ENCODE measurements at places on chromosomes 16 and 17. TPM values are rescaled to one million over a fixed set of nuclear protein-coding genes. Genes with fewer than 3 reads are reported as not detected.

GNG13 gene
- total RNA-seq: not detected

TAC4 gene
- total RNA-seq: not detected

SDK2 gene
- 3.3 TPM for total RNA-seq

DNA sequence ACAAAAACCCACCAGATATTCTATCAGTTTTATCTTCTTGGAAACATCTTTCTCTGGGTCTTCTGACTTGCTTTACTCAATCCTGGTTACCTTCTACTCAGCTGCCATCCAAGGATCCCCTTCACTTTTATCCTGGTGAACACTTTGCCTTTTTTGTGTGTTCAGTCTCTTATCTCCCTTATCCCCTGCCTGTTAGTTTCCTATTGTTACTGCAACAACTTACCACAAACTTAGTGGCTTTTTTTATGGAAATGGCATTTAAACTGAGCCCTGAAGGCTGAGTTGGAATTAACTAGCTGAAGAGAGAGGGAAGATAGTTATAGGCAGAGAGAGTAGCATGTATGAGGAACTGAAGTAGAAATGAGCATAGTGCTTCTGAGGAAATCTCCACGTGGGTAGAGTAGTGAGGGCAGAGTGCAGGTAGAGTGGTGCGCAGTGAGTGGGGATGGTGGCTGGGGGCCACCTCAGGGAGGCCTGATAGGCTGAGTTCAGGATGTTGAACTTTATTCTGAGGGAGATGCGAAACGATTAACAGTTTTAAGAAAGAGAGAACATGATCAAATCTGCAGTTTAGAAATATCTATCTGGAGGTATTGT, 26.3 kb downstream of the TANGO6 start:
- DNase-seq: no peak

- DNase-seq: no peak
Measured at GRCh38 chr17:31394544-31394943, 3.1 kb downstream of the RAB11FIP4 start.

DNA sequence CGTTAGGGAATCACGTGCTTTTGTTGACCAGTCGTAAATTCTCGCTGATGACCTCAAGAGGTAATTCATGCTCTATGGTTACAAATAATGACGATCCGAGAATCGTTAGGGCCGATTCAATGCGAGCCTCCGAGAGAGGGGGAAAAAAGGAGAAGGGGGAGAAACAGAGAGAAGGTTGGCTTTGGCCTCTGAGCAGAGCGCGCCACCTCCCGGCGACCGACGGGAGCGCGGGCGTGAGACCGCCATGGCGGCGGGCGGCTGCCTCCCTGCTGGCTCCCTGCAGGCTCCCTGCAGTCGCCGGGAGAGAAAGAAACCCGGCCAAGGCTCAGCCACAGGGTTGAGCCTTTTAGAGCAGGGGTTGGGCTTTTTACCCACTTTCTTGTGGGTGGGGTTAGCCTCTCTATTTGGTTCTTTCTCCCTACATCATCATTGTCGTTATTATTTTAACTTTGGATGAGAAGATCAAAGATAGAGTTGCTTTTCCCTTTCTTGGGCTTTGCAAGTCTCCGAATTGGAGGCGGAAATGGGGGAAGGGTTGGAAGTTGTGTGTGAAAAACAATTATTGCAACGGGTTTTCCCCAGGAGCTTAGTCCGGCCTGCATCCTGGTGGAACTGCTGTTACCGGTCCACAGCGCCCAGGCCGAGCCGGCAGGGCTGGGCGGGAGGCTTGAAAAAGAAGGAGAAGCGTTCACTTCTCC, 410 bp upstream of the HOXB5 start:
- peak; percentile 90 for DNase-seq

DNA sequence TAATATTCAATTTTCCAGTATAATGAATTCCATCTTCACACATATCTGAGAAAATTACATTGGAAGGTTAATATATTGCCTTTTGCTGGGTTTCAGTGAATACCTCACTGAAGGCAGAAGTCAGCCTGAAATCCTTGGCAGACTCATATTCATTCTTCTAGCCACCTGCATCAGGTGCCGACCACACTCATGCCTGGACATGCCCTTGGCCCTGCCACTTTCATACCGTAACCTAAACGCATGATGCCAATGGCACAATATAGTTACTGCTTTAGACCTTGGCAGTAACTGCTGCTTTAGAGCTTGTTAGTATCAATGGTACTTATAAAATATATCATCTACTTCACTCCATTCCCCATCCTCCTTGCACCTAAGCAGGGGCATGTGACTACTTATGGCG, 817.6 kb upstream of the CDH8 start:
- no peak for DNase-seq

DNA sequence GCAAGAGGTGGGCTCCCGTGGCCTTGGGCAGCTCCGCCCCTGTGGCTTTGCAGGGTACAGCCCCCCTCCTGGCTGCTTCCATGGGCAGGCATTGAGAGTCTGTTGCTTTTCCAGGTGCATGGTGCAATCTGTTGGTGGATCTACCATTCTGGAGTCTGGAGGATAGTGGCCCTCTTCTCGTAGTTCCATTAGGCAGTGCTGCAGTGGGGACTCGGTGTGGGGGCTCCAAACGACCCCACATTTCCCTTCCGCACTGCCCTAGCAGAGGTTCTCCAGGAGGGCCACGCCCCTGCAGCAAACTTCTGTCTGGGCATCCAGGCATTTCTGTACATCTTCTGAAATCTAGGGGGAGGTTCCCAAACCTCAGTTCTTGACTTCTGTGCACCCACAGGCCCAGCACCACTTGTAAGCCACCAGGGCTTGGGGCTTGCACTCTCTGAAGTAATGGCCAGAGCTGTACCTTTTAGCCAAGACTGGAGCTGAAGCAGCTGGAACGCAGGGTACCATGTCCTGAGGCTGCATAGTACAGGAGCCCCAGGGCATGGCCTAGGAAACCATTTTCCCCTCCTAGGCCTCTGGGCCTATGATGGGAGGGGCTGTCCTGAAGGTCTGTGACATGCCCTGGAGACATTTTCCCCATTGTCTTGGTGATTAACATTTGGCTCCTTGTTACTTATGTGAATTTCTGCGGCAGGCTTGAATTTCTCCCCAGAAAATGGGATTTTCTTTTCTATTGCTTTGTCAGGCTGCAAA, 6.0 kb downstream of the PRKAR1A start:
- no peak for DNase-seq

GRCh38 chr17:39081851-39082250, 69.6 kb downstream of the PLXDC1 start:
- DNase-seq: no peak

- no peak for DNase-seq
Measured at GRCh38 chr16:65323655-65324237, 201.9 kb upstream of the CDH11 start.

- DNase-seq: no peak
Measured at GRCh38 chr17:2274414-2274813, 29.2 kb downstream of the SMG6 start.

DNA sequence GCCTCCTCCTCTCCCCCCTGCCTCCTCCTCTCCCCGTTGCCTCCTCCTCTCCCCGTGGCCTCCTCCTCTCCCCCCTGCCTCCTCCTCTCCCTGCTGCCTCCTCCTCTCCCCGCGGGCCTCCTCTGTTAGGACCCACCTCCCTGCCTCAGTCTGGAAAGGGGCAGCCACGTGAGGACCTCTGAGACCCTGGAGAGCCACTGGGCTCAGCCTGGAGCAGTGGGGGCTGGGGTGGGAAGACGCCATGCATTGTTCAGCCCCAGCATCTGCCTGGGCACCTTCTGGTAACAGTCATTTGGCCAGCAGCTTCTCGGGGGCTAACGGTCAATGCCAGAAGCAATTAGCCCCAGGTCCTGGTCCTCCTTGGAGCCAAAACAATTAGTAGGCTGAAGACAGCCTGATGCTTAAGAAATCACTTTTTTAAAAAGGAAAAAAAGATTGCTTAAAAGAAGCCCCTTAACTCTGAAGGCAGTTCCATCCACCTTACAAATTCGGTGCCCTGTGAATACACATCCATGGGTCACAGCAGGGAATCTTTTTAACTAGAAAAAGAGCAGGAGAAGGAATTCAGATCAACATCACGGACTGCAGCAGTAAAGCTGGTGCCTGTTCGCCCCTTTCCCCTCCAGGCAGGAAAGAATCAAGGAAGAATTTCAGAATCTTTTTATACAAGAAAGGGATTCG, 29.8 kb downstream of the NXN start:
- DNase-seq: no peak

DNA sequence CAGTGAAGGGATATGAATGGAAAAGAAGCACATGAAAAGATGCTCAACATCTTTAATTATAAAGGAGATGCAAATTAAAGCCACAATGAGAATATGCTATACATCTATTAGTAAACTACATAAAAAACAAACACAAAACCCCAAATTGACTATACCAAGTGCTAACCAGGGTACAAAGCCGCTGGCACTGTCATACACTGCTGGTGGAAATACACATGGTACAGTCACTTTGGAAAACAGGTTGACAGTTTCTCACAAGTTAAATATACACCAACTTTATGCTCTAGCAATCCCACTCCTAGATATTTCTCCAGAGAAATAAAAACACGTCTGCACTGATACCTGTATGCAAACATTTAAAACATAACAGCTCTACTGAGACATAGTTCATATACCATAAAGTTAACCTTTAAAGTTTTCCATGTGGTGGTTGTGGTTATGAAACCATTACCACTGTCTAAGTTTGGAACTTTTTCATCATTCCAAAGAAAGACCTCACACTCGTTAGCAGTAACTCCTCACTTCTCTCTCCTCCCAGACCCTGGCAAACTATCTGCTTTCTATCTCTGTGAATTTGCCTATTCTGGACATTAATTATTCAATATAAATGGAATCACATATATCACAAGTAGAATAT, 42.7 kb downstream of the ADGRG5 start:
- DNase-seq: no peak

- DNase-seq: no peak
Measured at GRCh38 chr17:62763891-62764600, 44.1 kb downstream of the MARCHF10 start.

GRCh38 chr16:69633375-69633774, 67.6 kb downstream of the NFAT5 start:
- no peak for DNase-seq

- no peak for DNase-seq
Measured at GRCh38 chr16:66382171-66382965, 15.9 kb downstream of the CDH5 start.

DNA sequence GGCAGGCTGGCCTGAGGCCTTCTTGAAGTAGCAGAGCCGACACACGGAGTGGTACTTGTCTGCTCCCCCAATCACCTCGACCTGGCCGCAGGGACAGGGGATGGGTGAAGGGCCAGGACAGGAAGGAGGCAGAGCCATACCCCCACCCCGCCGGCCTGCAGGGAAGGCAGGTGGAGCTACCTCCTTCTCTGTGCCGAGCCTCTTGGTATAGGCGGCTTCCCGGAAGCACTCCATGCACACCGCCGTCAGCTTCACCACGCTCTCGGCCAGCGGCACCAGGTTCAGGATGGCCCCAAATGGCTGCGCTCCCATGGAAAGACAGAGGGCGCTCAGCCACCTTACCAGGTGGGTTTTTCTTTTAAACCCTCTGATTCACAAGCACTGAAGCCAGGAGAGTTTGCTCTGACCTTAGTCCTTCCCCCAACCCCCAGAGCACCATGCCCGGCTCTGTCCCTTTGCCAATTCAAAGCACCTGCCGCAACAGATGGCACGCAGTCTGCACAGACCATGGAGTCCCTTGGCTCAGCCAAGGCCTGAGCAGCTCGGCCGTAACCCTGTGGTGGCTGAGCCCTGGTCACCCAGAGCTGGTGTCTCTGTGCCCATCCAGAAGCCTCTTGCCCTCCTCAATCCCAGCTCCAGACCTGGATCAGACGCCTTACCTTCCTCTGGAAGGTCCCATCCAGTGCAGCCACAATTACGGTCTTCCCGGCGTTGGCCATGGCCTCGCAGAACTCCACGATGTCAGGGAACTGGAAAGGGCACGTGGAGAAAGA, 6.7 kb downstream of the SYNGR2 start:
- DNase-seq: peak; percentile 76

GRCh38 chr17:66465701-66466100, 163.3 kb downstream of the PRKCA start:
- DNase-seq: no peak

GRCh38 chr16:58114827-58115825, 14.1 kb downstream of the CFAP20 start:
- no peak for DNase-seq

- no peak for DNase-seq
Measured at GRCh38 chr17:6374271-6374691, 60.6 kb downstream of the AIPL1 start.

- DNase-seq: no peak
Measured at GRCh38 chr16:1779741-1780676, 2.4 kb downstream of the SPSB3 start.

DNA sequence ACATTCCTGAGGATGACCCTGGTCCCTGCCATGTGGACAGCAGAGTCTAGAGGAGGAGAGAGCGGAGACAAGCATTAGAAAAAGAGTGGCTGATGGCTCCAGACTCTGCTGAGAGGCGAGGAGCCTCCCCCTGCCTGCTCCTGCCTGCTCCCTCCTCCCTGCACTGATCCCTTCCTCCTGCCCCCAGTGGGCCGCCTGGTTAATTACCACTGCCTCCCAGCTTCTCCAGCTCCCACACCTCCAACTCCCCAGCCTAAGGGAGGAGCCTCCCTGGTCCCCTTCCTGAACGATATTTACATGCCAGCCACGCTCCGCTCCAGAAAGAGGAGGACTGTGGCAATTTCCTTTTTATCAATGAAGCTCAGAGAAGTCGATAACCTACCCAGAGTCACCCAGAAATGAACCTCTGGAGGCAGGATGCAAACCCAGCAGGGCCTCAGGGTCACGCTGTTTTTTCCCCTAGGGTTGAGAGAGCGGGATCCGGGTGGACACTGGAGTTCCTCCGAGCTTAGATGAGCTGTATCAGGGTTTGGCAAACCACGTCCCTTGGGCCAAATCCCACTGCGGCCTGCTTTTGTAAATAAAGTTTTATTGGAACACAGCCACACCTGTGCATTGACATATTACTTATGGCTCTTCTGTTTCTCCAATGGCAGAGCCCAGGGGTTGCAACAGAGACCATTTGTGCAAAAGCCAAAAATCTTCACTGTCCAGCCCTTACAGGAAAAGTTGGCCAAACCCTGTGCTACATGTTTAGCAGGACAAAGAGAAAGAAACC, 27.1 kb upstream of the JPH3 start:
- DNase-seq: no peak

- no peak for DNase-seq
Measured at GRCh38 chr17:73646409-73647300, 2.4 kb upstream of the SDK2 start.

DNA sequence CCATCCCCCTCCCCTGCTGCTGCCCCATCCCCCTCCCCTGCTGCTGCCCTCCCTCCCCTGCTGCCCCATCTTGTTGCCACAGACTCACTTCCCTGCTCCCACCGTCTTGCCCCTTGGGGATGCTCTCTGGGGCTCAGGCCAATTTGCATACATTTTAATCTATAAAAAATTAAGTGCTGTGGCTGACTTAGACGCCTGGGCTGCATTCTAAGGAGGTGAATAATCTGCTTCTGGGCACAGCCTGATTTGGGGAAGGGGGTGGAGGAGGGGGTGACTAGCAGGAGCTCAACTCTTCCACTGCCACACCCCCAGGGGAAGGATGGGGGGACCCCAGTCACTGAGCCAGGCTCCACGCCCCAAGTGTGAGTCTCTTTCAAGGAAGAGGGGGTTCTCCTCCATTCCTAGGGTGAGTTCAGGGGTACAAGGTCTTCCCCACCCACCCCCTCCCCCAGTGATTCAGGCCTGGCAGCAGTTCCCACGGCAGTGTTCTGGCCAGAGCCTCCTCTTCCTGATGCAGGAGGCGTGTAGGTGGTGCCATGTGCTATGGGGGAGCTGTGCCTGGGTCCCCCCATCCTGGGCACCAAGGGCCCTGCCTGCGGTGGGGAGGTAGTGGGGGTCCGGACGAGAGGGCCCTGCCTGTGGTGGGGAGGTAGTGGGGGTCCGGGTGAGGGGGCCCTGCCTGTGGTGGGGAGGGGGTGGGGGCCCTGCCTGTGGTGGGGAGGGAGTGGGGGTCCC, 5.0 kb downstream of the DPH1 start:
- no peak for DNase-seq

Measured in Peyer's patch (tissue), 4 donors.